ENCODE measurements at places on chromosomes 5 and 9. TPM values are rescaled to one million over a fixed set of nuclear protein-coding genes. Genes with fewer than 3 reads are reported as not detected.
A peak's percentile ranks its signal among the peaks of the same experiment; 100 is the strongest.

GRCh38 chr5:95759005-95759404, 27.9 kb downstream of the RHOBTB3 start:
- no peaks in the 10 kb centered on the region for H3K27me3 ChIP-seq
- peaks cover 41% of the 10 kb centered on the region for H3K4me1 ChIP-seq
- DNase-seq: peak; percentile 48

TJP2 gene
- total RNA-seq: 200 TPM

DNA sequence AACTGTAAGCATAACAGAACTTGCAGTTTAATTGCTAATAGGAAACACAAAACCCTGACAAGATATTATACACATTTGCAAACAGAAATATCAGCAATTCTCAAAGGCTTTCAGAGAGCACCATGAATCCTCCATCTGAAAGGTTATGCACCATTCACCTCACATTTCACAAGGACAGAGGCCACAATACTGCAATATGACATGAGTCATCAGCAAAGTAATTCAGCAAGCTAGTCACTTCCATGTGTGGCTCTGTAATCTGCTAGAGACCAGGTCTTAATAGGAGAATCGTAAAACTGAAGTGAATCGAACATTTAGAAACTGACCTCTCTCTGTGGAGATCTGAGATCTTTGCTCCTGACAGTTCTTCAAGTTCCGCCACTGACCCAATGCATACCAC, 28.3 kb downstream of the IARS1 start:
- no peak overlapping the region for H3K4me3 ChIP-seq
- H3K27ac ChIP-seq: no peak overlapping the region
- peaks cover 66% of the 10 kb centered on the region for H3K36me3 ChIP-seq
- no peaks in the 10 kb centered on the region for H3K27me3 ChIP-seq
- no peaks in the 10 kb centered on the region for H3K4me1 ChIP-seq

DNA sequence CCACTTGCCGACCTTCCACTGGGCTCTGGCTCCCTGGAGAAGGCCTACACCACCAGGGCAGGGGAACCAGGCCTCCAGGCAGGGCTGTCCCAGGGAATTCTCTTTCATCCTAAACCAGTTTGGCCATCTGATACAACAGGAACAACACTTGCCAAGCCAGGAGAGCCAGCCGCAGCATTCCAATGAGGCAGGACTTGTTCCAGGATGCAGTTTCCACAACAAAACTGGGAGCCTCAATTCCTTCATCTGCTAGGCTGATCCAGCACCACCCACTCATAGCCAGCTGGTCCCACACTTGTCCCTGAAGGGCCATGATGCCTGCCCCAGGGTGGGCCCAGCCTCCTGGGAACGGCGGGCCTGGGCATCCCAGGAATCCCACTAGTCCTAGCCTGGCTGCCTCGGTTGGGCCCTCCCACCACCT, 26.0 kb downstream of the BICD2 start:
- H3K4me1 ChIP-seq: peaks cover 43% of the 10 kb centered on the region
- no peaks in the 10 kb centered on the region for H3K36me3 ChIP-seq
- no peaks in the 10 kb centered on the region for H3K27me3 ChIP-seq
- peak; percentile 45 for DNase-seq
- peak overlapping the region; percentile 37 for H3K27ac ChIP-seq

DNA sequence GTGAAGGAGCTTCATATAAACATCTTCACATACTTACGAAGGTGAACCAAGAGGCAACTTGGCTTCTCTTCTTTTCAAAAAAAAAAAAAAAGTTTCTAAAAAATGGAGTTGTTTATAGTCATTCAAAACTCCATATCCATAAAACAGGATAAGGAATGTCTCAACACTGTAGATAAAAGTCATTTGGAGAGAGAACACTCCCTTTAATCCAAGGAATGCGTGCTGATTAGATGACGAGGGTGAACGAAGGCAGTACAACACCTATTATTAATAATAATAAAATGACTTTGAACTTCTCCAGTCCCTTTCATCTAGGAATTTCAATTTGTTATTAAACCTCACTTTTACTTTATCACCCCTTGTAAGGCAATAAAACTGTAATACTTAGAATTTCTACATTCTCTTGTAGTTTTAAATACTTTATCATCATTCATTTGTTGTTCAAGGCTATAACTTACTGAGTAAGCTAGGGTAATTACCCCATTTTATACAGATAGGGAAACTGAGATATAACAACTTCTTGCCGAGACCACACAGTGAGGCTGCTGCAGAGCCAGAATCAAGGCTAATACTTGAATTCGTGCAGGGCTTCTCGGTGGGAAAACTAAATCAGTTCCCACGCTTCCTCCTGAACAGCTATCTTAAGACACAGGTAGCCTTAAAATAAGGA, 377.1 kb downstream of the EFNA5 start:
- H3K4me3 ChIP-seq: no peak overlapping the region
- H3K4me1 ChIP-seq: no peaks in the 10 kb centered on the region
- DNase-seq: no peak
- H3K36me3 ChIP-seq: no peaks in the 10 kb centered on the region
- no peaks in the 10 kb centered on the region for H3K27me3 ChIP-seq

SPINK6 gene
- not detected for total RNA-seq

DNA sequence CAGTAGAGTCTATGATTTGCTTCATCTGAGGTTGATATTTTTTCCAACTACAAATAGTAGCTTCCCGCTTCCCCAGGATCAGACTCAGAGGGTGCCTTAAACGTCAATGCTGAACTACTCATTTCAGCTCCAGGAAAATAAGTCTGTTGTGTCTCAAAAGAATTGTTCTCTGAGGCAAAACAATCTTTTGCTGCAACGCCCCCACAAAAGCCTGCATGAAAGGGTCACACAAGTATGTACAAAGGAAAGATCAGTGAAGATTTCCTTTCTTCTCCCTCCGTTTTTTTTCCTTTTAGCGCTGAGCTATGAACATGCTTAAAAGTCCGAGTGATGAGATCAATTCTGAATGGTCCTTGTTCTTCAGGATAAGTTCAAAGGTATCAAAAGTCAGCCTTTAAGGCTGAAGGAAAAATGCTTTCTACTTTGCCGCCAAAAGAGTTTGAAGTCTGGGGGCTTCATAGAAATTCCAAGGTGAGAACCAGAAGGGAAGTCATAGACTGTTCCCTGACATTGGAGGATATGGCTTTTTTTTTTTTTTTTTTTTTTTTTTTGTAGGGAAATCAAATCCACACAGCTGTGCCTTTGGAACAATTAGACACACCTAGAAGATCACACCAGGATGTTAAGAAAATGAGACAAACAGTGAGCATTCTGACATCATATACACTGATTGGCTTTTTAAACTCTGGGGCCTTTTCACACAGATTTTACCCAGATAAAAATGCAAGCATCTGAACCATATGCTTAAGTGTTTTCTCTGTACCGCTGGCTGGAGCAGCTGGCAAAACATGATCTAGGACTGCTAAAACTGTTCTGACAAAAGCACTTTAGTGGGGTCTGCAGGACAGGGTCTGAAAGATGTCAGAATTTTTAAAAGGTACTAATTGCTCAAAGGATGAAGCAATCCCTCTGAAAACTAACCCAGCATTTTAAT, 329.3 kb downstream of the ENC1 start:
- no peak overlapping the region for H3K4me3 ChIP-seq
- no peak for DNase-seq
- H3K4me1 ChIP-seq: peaks cover 5% of the 10 kb centered on the region

GRCh38 chr9:121210536-121210935, 8.9 kb upstream of the RAB14 start:
- H3K27me3 ChIP-seq: no peaks in the 10 kb centered on the region
- no peak overlapping the region for H3K4me3 ChIP-seq
- H3K36me3 ChIP-seq: no peaks in the 10 kb centered on the region
- DNase-seq: no peak
- no peak overlapping the region for H3K27ac ChIP-seq

EXOSC3 gene
- 53.1 TPM for total RNA-seq

TIMD4 gene
- total RNA-seq: 2.4 TPM

PTBP3 gene
- 33.7 TPM for total RNA-seq

- no peak overlapping the region for H3K27ac ChIP-seq
- no peaks in the 10 kb centered on the region for H3K4me1 ChIP-seq
- H3K36me3 ChIP-seq: no peaks in the 10 kb centered on the region
- DNase-seq: no peak
- H3K4me3 ChIP-seq: no peak overlapping the region
These were observed 29.2 kb upstream of the JAK2 start for GRCh38 chr9:4955836-4956235.

- no peak overlapping the region for H3K4me3 ChIP-seq
- no peaks in the 10 kb centered on the region for H3K36me3 ChIP-seq
- H3K27me3 ChIP-seq: no peaks in the 10 kb centered on the region
- peaks cover 6% of the 10 kb centered on the region for H3K4me1 ChIP-seq
- no peak for DNase-seq
- H3K27ac ChIP-seq: no peak overlapping the region
These were observed 526.0 kb upstream of the TRPC7 start for GRCh38 chr5:136891175-136891972.

DNA sequence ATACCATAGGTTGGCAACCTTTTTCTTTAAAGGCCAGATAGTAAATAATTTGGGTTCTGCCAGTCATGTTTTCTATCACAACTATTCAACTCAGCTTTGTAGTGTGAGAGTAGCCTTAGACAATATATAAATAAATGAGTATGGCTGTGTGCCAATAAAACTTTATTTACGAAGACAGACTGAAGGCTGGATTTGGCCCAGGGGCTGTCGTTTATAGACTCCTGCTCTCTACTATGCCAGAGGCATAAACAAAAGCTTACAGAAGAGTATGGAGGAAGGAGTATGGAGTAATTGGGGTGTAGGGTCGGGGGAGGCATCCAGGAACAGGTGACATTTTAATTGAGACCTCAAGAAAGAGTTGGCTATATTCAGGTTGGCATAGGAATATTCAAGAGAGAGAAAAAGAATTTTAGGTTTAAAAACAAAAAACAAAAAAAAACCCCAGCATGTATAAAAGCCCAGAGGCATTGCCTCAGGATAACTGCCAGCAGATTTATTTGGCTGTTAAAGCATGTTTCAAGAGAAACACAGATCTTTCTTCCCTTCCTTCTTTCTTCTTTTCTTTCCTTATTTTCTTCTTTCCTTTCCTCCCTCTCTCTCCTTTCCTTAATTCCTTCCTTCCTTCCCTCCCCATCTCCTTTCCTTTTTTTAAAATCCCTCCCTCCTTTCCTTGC, 39.9 kb downstream of the SLIT3 start:
- no peaks in the 10 kb centered on the region for H3K36me3 ChIP-seq
- H3K4me1 ChIP-seq: peaks cover 12% of the 10 kb centered on the region
- peak overlapping the region; percentile 2 for H3K27ac ChIP-seq
- no peak for DNase-seq
- H3K4me3 ChIP-seq: no peak overlapping the region

GRCh38 chr5:59346514-59346913, 547.0 kb downstream of the PDE4D start:
- H3K36me3 ChIP-seq: no peaks in the 10 kb centered on the region
- H3K27me3 ChIP-seq: no peaks in the 10 kb centered on the region
- H3K4me3 ChIP-seq: no peak overlapping the region
- DNase-seq: no peak
- H3K27ac ChIP-seq: no peak overlapping the region

DNA sequence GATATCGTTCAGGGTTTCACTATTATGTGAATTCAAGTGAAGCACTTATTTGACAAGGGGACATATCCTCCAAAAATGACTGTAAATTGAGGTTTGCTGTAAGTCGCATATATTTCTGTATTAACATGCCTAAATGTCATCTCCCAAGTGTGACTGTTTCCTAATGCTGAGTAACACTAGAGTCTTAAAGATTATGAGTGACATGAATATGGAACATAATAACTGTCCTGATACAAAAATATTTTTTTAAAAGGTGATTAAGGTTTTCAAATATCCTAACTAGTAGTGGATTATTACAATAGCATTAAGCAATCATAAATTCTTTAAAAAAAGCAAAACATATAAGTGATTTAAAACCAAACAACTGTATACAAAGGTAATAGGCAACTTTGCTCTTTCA, 3.6 kb downstream of the NFIB start:
- H3K27ac ChIP-seq: no peak overlapping the region
- no peaks in the 10 kb centered on the region for H3K27me3 ChIP-seq
- H3K4me1 ChIP-seq: peaks cover 6% of the 10 kb centered on the region
- peaks cover 7% of the 10 kb centered on the region for H3K36me3 ChIP-seq
- no peak overlapping the region for H3K4me3 ChIP-seq
- DNase-seq: no peak

DNA sequence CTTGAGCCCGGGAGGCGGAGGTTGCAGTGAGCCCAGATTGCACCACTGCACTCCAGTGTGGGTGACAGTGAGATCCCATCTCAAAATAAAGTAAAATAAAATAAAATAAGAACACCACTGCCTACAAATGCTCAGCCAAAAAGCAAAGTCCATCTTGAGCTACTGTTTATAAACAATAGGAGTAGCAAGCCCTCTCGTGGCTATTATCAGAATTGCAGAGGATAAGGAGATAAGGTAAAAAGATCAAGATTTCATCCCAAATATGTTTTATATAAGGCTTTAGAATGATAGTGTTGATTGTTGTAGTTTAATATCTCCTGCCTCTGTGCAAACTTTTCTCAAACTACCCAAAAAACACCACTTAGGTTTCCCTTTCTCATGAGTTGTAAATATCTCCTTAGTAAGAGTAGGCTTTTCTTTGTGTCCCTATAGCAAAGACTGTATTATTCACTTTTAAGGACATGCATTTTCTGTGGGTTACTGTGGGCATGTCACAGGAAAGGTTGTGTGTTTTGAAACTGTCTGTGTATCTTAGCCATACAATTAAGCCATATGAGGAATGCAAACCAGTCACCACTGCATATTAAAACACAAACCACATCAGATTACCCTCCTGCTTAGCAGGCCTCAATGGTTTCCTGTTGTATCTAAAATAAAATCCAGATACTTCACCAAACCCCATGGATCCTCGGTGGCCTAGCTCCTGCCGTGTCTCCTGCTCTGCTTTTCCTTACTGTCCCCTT, 31.8 kb upstream of the CKS2 start:
- H3K36me3 ChIP-seq: no peaks in the 10 kb centered on the region
- H3K27ac ChIP-seq: no peak overlapping the region
- H3K4me3 ChIP-seq: no peak overlapping the region
- no peaks in the 10 kb centered on the region for H3K27me3 ChIP-seq
- peaks cover 19% of the 10 kb centered on the region for H3K4me1 ChIP-seq

DNA sequence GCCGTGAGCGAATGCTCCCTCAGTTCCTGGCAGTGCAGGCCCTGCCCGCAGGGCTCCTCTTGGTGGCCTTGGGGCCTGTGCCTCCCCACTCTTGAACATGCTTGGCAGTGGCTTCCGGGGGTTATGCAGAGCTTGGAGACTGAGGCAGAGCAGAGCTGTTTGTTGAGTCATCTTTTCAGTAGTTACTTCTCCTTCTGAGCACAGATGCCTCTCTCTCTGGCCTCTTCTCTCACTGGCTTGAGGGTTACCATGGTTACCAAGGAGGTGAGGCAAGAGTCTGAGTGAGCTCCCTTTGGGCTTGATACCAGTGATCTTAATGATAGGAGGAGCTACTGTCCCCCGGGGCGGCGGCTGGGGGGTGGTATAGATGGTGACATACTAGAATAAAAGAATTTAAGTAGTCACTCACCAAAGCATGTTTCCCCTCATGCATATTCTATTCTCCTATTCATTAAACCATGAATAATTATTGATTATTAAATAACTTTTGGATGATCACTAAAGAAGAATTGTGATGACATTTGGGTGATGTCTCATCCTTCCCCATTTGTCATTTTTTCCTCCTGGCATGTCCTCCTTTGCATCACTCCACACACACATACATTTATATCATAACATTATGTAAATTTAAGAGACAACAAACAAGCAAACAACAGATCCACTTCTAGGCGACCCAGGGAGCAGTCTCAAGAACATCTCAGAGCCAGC, 111.1 kb downstream of the ARHGAP26 start:
- no peaks in the 10 kb centered on the region for H3K36me3 ChIP-seq
- H3K27ac ChIP-seq: no peak overlapping the region
- H3K4me3 ChIP-seq: no peak overlapping the region
- H3K27me3 ChIP-seq: no peaks in the 10 kb centered on the region
- H3K4me1 ChIP-seq: no peaks in the 10 kb centered on the region
- DNase-seq: no peak

ZNF883 gene
- total RNA-seq: 0.78 TPM

SIT1 gene
- 0.78 TPM for total RNA-seq

- no peak overlapping the region for H3K4me3 ChIP-seq
- H3K4me1 ChIP-seq: no peaks in the 10 kb centered on the region
- no peaks in the 10 kb centered on the region for H3K36me3 ChIP-seq
These were observed 69.0 kb upstream of the GGTA1 start for GRCh38 chr9:121568343-121569265.

Data from thyroid gland (tissue), 4 donors.